ENCODE measurements at places on chromosomes 6 and 20.

DNA sequence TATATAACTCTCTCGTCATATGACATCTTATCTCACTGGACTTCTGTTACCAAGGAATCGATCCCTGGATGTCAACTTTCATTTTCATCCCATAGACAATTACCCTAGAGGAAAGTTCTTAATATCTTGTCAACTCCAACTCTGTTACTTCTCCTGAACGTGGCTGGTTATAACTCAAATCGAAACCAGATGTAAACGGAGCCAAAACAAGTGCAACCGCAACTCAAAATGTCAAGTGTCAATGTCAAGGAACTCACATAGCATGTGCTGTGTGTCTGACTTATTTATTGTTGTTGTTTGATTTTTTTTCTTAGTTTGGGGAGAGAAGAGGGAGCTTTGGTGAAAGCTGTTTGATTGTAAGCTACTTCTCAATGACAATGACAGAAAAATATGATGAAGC, 108.6 kb downstream of the VIP start:
- no peak for DNase-seq

DNA sequence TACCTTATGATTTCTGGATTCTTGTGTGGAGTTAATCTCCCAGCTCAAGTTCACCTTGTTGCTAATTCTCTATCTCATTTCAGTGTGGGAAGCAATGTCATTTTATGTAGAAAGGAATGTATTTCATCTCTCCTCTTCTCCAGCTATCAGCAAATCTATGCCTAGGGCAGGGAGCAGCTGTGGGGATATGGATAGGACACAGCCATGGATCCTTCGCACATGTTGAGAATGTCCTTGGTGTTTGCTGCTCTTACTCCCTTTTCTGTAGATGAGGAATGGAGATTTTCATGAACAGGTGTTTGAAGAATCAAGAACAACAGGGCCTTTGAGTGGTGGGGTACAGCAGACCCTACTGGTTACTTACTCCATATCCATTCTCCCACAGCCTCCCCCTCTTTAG, 182.0 kb downstream of the UST start:
- no peak for DNase-seq

DNA sequence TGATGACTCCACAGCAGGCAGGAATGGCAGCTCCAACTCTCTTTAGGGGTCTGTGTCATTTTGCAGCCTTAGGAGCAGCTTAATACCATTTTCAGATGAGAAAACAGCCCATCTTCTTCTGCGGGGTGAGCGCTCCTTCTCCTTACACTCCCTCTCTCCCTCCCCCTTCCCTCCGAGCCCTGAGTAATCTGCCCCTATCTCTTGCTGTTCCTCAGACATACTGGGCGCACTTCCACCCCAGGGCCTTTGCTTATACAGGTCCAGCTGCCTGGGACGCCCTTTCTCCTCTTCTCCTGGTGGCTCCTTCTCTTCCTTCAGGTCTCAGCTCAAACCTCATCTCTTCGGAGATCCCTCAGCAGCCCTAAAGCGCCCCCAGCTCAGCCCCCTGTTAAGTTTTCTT, 54.8 kb downstream of the SNAI1 start:
- no peak for DNase-seq

DNA sequence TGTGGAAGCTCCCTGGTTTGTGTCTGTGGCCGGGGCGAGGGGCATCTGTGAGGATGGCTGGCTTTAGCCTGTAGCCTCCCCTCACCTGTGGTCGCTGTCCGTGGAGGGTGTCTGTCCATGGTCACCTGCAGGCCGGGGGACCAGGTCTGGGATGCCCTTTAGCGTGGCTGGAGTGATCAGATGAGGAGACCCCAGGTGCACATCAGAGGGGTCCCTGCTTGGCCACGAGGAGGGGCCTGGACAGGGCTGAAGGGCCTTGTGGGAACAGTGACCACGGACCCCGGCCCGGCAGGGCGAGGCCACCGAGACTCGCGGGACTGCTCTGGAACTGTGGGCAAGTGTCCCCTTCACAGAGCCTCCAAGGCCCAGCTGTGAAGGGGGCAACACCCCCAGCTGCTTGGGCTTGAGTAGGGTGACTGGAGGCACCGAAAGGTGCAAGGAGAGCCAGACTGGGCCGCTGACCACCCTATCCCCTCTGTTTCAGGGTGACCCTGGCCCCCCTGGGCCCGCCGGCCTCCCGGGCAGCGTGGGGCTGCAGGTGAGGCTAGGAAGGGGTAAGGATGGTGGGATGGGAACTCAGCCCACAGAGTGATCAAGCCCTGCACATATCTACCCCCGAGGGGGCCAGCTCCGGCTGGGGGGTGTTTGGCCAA, 8.6 kb downstream of the COL9A3 start:
- DNase-seq = no peak

- DNase-seq = no peak
Measured at GRCh38 chr6:157073596-157073995, 249.7 kb downstream of the TMEM242 start.

GRCh38 chr20:23143098-23143497, 57.0 kb upstream of the CD93 start:
- DNase-seq = no peak

- DNase-seq = no peak
Measured at GRCh38 chr6:124539096-124539495, 423.1 kb upstream of the RNF217 start.

- DNase-seq = peak; percentile 59
Measured at GRCh38 chr6:28443112-28443773, at the start of gene ZSCAN23. Gene ZSCAN23 (minus strand): TSS chr6:28443491. CDS start chr6:28436266, 7,225 bp downstream.

- no peak for DNase-seq
Measured at GRCh38 chr6:101683884-101684283, 290.4 kb downstream of the GRIK2 start.

DNA sequence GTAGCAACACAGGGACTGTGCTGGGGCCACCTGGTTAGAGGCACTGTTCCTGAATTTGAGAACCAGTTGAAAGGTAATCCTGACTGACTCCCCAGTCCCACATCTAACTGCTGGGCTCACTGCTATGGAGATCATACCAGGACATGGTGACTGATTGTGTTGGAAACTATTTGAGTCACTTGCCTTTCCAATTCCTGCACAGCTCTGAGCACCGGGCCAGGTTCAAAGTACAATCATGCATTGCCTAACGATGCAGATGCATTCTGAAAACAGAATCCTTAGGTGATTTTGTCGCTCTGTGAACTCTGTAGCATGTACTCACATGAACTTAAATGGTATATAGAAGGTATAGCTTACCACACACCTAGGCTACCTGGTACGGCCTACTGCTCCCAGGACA, 215.3 kb downstream of the BMP7 start:
- DNase-seq = no peak

DNA sequence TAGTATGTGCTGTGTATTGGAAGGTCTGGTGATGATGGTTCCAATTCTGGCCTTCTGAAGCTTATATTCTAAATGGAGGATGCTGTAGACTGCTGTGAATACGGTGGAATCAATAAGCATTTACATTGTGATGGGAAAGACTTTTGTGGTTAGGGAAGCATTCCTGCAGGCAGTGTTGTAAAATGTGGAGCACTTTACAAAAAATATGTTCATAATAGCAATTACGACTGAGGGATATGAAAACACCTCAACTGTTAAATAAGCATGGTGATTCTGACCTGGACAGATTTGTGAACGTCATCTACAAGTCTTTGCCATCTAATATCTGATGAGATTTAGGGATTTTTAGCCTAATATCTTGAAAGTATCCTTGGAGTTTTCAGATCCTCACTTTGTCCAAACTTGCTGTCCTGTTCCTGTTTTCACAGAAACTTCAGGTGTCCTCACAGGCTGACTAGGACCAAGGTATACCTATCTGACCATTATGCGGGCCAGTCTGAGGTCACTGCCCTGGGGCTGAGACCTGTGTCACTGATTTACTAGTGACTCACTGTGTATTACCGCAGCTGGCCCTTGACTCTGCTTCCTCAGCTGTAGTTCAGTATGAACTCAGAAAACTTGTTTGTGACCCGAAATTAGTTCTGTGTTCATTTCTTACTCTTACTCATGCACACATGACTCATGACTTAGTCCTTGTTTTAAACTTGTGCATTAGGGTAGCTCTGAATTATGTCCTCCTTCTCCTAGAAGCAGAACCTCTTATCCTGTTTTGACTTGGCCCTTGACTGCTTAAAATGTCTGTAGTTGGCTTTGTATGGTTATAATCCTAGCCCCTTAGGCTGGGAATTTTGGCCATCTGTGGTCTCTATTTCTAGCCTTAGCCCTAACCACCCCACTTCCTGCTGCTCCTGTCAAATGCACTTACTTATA, 343.0 kb downstream of the CDKAL1 start:
- DNase-seq = peak; percentile 0

- no peak for DNase-seq
Measured at GRCh38 chr20:35963878-35964277, 4.5 kb upstream of the CNBD2 start.

- DNase-seq = no peak
Measured at GRCh38 chr20:15818651-15819071, 754.6 kb downstream of the KIF16B start.

DNA sequence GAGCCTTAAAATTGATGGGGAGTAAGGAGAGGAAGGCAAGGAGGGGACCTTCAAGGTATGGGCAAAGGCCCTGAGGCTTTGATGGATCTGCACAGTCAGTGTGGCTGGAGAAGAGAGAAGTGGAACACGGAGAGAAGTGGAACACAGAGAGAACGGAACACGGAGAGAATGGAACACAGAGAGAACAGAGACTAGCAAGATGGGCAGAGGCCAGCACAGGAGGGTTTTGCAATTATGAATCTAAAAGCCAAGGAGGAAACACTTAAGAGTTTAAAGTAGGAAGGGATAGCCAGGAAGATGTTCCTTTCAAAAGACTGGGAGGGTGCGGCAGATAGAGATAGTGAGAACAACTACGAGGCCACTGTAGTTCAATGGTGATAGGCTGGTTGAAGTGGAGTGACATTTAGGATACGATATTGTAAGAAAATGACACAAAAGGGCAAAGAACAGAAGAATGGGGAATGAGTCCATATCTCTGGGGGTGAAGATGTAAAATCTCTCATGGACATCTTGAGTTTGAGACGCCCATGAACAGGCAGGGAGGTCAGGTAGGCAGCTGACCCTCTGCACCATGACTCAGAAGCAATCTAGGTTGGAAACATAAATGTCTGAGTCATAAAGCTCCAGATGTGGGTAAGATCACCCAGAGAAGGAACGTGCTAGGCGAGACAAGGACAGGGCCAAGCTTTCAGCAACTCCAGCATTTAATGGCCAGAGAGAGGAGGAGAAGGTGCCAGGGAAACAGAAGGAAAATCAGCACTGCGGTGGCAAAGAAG, 25.4 kb downstream of the ZMYND8 start:
- no peak for DNase-seq

DNA sequence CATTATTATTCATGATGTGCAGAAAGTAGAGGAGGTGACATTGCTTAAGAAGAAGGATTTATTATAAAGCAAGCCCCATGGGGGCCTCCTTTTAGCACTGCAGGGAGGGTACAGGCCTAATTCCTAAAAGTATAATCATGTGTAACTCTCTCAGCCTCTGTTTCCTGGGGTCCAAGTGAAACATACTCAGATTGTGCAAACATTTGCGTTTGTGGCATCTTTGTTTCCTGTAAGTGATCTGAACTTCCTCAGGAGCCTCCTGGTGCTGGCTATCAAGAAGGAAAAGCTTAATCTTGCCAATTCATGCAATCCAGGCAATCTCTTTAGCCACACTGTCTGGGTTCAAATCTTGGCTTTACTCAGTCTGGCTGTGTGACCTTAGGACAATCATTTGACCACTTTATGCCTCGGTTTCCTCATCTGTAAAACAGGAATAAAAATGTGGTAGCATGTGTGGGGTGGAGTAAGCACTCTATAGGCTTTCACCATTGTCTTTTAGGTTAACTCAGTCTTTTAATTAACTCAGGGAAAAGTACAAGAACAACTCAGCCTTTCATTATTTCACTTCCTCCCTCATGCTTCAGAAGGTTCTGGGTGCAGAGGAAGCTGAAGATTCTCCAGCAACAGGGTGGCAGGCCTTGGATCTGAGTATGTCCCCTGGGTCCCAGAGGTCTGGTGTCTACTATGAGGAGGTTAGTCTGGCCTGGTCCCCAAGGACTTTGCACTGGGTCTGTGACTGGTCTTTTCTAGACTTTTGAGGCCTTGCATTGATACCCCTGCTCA, 831 bp upstream of the SIRPB2 start:
- DNase-seq = no peak

DNA sequence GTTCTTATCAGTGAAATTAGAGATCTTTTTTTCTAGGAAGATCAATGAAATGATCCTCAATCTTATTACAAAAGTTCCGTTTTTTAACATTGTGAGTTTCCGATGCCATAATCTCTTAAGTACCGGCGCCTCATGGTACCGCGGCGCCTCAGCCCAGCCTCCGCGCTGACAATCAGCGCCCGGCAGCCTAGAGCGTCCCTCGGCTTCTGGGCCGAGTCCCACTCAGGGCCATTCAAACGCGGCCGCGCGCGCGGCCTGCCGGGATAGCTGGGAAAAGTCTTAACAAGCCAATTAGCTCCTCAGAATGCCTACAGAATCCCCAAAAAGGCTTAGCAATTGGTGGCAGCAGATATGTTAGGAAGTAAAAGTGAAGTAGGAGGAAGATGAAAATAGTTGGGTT, 204.8 kb downstream of the ADGB start:
- DNase-seq = no peak
